ENCODE measurements at places on chromosomes 5 and 9.

GRCh38 chr9:90665072-90665471 lies 22.4 kb upstream of the DIRAS2 start:
- no peak for DNase-seq

- DNase-seq: no peak
These were observed 136.6 kb downstream of the GNA14 start for GRCh38 chr9:77511525-77511924.

DNA sequence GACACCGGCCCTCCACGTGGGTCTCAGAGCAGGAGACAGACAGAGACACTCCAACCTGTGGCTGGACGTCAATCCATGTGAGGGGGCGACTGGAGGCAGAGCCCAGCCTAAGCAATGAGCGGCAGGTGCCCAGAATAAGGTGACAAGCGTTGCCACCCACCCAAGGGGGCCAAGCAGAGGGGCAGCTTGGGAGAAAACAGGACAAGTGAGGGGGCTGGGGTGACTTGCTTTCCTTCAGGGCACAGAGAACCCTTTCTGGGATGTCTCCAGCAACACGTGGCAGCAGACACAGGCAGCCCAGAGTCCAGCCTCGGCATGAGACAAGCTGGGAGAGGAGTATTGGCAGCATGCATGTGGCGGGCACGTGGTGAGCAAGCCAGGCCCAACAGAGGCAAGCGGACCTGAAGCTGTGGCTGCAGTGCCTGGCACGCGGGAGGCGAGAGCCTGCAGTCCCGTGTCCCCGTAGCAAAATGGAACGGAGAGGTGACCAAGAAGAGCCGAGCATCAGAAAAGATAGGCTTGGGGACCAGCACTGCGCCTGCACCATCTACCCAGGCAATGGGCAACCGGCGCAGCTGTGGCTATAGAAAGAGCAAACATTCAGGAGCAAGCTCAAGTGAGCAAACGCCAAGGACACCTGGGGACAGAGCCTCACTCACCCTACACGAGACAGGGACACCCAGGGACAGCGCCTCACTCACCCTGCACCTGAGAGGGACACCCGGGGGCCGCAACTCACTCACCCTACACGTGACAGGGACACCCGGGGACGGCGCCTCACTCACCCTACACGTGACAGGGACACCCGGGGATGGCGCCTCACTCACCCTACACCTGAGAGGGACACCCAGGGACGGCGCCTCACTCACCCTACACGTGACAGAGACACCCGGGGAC lies 6.2 kb downstream of the TERT start:
- DNase-seq: no peak

GRCh38 chr5:9066349-9066748 lies 479.5 kb downstream of the SEMA5A start:
- DNase-seq: no peak

DNA sequence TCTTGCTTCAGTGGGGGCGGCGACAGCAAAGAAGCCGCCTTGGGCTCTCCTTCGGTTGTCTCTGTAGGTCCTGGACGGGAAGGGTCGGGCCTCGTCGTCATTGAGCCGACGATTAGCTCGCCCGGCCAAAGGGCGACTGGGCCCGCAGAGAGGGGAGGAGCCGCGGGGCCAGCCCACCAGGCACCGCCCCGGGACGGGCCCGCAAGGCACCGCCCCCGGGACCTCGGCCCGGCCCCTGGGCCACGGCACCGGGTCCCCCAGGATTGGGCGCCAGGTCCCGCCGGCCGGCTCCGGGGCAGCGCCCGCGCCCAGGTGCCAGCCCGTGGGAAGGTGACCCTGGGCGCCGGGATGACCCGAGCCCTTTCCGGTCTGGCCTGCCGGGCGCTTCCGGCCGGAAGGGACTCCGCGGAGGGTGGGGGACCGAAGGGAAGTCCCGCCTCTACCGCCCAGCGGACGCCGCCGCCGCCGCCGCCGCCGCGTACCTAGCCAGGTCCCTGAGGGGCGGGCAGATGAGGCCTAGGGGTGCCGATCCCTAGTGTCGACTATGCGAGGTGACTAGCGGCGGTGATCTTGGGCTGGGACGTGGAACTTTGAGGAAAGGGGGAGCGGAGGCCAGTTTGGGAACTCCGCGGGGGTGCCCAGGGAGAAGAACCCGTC lies at the start of the genes GBA2 and RGP1:
GBA2 (minus strand) TSS at position 371 of the 657 bp plus-strand sequence. CDS start 524 bp downstream, outside the sequence.
RGP1 (plus strand) TSS at position 430 of the 657 bp plus-strand sequence. CDS start 469 bp downstream, outside the sequence.
- peak; percentile 55 for DNase-seq

DNA sequence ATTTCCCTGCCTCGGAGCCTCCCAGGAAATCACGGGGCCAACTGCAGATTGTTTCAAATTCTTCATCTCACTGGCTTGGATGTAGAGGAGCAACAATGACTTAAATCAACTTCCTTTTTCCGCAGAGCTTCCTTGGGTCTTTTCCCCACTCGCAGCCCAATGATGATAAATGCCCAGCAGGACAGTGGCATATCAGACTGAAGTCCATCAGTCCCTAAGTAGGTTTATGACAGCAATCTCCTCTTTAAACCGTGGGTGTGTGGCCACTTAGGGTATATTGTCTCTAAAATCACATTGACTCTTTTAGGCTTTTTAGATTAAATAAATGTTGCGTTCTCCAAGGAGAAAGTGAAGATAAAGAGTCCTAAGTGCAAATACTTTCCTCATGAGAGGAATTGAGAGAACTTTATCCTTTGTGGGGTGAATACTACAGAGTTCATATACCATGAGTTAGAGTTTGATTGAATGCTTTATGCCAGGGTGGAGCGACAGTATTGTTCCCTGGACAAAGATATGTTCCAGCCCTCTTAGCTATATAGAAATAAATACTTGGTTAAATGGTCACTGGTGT lies 59.1 kb downstream of the IQGAP2 start:
- no peak for DNase-seq

DNA sequence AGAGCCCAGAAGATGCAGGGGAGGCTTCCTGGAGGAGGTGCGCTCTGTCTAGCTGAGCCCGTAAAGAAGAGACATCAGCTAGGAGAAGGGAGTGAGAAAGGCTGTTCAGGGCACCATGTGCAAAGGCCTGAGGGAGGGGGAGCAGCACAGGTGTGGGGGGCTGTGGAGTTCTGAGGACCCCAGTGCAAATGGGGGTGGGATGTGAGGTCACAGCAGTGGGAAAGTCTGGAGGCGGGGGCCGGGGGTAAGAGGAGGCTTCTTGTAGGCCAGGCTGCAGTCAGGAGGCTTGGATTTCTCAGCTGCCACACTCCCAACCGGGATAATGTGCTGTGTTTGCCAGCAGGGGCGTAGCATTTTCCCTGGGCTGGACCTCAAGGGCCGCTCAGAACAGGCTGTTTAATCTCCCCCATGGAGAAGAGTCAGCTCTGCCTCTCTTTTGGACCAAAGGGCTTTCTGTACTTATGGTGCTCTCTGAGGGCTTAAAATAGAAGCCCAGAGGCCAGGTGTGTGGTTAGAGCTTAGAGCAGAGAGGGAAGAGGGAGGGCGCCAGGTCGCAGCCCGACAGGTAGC lies 5.7 kb downstream of the NEURL1B start:
- DNase-seq: no peak

DNA sequence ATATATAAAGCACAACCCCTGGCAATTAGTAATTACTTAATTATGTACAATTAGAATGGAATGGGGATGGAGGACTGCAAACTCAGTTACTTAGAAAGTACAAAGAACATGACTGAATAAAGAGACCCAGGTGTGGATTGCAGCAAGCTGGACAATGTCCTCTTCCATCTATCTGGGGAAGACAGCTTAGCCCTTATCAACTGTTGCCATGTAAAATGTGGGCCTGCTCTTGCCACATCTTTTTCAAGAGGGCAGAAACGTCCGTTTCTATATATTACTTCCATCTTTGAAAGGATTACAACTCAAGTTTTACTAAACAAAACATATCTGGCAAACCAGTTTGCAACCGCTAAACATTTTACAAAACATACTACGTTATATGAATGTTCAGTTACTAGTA lies 26.2 kb downstream of the GOLPH3 start:
- no peak for DNase-seq

- no peak for DNase-seq
These were observed 58.3 kb downstream of the JAK2 start for GRCh38 chr9:5043381-5043780.

GRCh38 chr9:36100532-36100931 lies 36.0 kb upstream of the GLIPR2 start:
- no peak for DNase-seq

GRCh38 chr9:20904995-20905394 lies 126.4 kb downstream of the HACD4 start:
- DNase-seq: no peak

DNA sequence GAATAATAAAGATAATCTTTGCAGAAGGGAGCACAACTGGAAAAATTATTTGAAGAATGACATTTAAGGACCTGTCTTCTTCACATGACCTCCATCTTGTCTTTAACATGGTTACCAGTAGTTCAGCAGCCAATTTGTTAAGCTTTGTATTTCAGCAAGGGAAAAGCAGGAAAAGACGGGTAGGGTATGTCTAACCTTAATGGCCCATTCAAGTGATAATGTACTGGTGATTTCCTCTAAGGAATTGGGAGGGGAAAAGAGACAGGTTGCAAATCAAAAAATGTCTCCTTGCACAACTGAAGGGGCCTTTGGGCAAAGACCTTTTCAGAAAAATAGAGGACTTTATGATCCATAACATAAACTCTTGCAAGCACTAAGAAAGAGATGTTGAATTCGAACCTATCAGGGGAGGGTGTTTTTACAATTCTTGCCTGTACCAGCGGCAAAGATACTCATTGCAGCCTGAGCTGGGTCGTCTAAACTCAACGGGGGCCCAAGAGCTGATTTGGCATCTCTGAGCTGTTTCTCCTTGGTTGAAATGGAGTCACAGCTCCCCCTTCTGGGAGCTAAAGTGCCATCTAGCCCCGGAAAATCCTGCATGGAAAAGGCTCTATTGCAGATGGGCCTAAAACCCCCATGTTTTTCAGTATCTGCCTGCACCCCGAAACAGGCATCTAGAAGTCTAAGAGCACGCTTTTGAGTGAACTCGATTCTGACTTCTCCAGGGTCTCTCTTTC lies 3.8 kb downstream of the BRINP1 start:
- no peak for DNase-seq

GRCh38 chr5:174239718-174240117 lies 194.2 kb downstream of the NSG2 start:
- no peak for DNase-seq

- DNase-seq: no peak
These were observed 46.9 kb downstream of the ACTBL2 start for GRCh38 chr5:57435701-57436134.

- DNase-seq: no peak
These were observed 52.9 kb downstream of the COMMD10 start for GRCh38 chr5:116137544-116138378.

- no peak for DNase-seq
These were observed 31.3 kb upstream of the GRIA1 start for GRCh38 chr5:153459051-153459743.

DNA sequence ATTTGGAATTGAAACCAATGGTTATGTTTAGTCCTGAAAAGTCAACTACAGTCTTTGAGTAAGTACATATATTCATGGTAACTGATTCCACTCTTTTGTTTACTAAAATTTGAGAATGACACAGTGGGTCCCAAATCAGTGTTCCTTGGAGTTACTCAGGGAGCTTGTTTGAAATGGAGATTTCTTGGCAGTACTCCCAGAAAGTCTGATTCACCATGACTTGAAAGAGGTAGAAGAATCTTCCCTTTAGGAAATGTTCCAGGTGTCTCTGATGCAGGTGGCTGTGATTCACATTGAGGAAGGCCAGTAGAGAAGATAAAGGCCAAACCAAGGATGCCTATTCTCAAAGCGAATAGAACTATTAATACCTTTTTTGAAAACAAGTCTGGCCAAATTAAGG lies 1078.3 kb downstream of the CDH12 start:
- no peak for DNase-seq

- DNase-seq: no peak
These were observed 180.5 kb downstream of the PIK3R1 start for GRCh38 chr5:68395926-68396511.

DNA sequence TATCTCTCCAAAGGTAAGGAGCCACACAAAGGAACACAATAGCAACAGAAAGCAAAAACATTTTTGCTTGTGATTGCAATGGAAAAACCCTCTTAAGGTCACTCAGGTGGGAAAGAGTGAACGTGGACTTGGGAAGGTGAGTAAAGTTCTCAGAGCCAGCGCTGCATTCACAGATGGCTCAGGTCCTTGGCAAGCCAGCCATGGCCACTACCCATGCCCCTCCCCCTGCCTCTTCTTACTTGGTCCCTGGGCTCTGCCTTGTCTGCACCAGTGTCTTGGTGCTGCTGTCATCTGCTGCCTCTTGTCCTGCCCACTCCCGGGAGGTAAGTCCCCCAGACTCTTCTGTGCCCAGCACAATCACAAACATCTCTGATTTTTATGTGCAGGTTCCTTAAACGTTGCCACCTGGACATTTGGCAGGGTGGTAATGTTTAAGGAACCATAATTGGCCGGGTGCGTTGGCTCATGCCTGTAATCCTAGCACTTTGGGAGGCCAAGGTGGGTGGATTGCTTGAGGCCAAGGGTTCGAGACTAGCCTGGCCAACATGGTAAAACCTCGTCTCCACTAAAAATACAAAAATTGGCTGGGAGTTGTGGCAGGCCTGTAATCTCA lies 74.6 kb downstream of the FEM1C start:
- DNase-seq: no peak

DNA sequence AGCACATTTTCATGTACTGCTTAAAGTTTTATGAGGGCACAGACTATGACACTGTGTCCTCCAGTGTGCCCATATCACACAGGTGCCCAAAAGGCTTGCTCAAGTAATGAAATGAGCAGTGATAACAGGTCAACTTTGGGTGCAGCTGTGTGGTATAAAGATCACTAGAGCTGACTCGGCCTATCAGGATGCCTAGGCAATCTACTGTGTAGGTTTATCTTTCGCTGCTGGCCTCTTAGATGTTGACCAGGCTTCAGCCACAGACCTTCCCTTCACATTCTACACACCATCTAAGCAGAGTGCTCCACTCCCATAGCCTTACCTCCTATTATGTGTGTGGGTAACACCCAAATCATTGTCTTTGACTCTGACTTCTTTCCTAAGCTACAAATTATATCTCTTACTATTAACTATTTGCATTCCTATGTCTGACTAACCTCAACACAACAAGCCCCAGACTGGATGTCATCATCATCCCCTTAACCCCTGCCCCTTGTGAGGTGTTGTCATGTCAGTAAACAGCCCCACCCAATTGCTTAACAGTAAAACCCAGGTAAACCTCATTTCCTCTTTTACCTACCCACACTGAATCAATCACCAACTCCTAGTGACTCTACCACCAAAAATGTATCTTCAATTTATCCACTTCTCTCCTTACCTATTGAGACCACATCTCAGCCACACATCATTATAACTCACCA lies 2.5 kb downstream of the SREK1IP1 start:
- DNase-seq: no peak

DNA sequence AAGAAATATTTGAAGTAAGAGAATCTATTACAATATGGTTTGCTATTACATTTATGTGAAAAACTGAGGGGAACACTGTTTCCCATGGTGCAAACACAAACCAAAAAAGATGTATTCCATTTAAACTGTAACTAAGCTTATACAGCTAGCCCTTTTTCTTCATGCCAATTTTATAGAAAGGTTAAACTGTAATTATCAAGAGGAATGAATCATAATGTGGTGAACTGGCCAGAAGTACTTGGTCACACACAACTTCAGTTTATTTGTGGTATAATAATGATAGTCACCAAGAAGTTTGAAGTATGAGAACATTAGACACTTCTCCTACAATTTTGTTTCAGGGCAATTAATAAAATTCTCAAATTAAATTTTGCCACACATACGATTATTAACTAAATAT lies 177.9 kb downstream of the XRCC4 start:
- no peak for DNase-seq

- DNase-seq: no peak
These were observed 3.3 kb downstream of the CYFIP2 start for GRCh38 chr5:157269165-157269671.

- DNase-seq: peak; percentile 1
These were observed 15.7 kb downstream of the TPPP start for GRCh38 chr5:677131-678101.
